ENCODE measurements at places on chromosomes 11 and 22.

GRCh38 chr11:8333811-8334401 lies 70.2 kb upstream of the LMO1 start:
- no peak for DNase-seq

GRCh38 chr11:132464003-132464342 lies 1068.3 kb downstream of the OPCML start:
- DNase-seq: no peak

DNA sequence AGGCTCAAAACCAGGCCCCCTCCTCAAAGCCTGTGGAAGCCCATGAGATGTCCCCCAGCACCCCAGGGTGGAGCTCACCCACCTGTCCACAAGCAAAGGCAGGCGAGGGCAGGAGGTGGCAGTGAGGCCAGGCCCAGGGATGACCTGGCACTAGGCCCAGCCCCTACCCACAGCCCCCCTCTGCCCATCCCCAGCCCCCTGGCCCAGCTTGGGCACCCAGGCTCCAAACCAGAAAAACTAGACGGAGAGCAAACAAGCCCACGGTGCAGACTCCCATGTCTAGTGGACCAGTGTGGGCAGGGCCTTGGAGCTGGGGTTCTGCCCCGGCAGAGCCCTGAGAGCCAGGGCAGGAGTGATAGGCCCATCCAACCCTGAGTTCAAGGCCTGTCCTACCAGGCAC lies 16.9 kb upstream of the TBX1 start:
- no peak for DNase-seq

DNA sequence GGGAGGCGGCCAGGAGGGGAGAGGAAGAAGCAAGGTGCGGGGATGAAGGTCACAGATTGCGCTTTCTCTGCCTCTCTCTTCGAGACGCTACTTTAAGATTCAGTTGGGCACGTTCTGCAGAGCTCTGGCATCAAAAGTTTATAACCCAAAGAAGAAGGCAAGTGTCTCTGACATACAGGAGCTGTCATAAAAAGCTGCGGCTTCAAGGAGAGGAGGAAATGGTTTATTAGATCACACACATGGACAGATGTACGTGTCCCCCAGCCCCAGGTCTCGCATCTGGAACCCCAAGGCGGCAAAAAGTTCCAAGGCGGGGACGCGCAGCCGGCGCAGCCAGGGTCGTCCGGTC lies 589.0 kb downstream of the OPCML start:
- no peak for DNase-seq

DNA sequence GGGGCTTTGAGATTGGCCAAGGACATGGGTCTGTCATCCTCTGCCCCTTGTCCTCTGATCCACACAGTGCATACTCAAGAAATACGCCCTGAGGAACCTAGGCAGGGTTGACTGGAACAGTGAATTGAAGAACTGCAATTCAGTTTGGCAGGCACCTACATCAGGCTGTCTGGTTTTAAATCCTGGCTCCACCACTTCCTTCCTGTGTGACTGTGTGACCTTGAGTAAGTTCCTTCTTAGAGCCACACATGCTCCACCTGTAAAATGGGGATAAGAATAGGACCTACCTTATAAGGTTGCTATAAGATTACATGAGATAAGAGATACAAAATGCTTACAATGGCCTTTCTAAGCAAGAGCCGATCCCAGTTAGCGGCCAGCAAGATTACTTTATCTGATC lies 15.8 kb upstream of the TCF20 start:
- DNase-seq: no peak

DNA sequence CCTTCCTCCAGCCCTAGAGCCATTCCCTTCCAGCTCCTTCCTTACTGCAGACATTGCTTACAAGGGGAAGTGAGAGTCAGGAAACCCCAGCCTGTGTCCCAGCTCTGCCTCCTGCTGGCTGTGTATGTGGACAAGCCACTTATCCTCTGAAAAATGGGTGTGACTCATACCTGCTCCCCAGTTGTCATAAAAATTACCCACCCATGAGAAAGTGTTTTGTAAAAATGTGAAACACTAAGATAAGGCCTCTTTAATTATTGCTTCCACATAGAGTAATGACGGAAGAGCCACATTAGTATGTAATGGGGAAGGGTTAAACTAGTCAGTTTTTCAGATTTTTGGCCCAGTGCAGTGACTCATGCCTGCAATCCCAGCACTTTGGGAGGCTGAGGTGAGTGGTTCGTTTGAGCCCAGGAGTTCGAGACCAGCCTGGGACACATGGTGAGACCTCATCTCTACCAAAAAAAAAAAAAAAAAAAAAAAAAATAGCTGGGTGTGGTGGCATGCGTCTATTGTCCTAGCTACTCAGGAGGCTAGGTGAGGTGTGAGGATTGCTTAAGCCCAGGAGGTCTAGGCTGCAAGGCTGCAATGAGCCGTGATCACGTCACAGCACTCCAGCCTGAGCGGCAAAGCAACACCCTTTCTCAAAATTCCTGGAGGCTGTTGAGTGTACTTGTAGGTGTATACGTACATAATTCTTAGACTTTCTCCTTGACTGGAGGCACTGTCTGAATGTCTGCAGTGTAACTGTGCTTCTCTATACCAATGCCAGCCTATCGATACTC lies 84.9 kb downstream of the CTTN start:
- DNase-seq: no peak

DNA sequence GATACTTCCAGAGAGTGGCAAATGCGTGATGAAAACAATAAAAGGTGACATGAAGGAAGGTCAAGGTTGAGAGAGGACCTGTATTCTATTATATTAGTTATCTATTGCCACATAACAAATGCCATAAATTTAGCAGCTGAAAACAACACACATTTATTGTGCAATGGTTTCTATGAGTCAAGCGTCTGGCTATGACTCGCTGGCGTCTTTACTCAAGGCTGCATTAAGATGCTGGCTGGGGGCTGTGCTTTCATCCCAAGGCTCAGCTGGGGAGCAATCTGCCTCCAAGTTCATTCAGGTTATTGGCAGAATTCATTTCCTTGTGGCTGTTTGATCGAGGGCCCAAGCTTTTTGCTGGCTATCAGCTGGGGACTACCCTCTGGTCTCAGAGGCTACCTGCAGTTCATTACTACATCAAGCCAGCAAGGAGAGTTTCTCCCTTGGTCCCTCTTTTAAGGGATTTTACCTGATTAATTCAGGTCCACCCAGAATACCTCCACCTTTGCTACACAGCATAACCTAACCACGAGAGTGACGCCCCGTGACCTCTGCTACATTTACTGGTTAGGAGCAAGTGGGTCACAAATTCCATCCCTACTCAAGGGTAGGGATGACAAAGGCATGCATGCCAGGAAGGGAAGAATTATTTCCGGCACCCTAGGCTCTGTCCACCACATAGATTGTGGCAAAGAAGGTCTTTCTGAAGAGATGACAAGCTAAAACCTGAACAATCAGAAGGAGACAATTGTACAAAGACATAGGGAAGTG lies 549.1 kb downstream of the MN1 start:
- DNase-seq: no peak

DNA sequence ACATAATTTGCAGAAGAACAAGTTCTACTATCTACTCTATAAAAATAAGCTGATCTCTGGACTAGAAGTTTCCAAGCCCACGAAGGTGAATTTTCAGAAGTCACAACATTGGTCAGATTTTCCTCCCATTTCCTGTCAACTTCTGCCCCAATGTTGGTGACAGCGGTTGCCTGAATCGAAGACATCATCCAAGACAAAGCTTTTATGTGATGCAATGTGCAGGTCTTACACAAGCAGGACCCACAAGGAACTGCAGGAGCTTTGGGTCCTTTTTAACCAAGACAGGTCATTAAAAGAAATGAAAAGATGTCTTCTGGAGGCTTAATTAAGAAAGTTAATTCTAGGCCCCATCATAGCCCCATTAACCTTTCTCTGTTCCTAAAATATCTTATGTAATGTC lies 125.6 kb upstream of the BLID start:
- DNase-seq: no peak

- DNase-seq: no peak
Observed at GRCh38 chr11:120908461-120909181, 115.3 kb upstream of the TBCEL start.

DNA sequence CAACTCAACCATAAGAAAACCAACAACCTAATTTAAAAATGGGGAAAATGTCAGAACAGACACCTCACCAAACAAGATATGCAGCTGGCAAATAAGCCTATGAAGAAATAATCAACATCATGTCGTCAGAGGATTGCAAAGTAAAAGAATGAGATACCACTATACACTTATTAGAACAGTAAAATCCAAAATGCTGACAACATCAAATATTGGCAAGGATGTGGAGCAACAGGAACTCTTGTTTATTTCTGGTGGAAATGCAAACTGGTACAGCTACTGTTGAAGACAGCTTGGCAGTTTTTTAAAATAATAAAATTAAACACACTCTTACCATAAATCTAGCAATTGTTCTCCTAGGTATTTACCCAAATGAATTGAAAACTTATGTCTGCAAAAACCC lies 140.7 kb upstream of the B3GAT1 start:
- no peak for DNase-seq

GRCh38 chr22:28029201-28029948 lies 110.3 kb upstream of the PITPNB start:
- peak; percentile 17 for DNase-seq

GRCh38 chr11:98979205-98979604 lies 41.5 kb upstream of the CNTN5 start:
- no peak for DNase-seq

- DNase-seq: no peak
Observed at GRCh38 chr11:100543386-100543785, 143.7 kb upstream of the ARHGAP42 start.

DNA sequence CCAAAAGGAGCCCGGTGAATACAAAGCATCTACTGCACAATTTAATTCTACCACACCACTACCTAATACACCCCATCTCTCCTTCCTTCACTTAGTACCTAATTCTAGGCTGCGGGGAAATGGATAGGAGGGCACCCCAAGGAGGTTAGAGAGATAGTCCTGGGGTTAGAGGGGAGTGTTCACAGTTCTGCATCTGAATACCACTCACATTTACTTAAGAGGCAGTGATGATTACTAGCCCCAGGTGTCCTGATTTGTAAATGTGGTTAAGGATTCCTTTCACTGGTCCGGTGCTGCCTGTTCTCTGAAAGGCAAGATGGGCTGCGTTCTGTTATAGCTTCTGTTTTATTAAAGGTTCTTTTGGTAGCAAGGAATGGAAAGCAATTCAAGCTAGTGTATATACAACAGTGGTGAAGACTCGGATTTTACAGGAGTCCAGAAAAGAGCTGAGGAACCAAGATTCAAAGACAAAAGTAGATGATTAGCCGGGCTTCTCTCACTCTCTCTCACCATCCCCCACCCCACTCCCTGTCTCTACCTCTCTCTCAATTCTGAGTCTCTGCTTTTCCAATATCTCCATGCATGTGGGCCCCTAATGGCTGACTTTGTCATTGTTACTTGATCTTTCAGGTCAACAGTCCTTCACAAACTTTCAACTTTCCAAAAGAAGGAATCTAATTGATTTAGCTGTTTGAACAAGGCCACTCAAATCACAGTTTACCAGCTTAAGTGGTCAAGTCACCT lies 8.7 kb upstream of the KCNA4 start:
- no peak for DNase-seq

DNA sequence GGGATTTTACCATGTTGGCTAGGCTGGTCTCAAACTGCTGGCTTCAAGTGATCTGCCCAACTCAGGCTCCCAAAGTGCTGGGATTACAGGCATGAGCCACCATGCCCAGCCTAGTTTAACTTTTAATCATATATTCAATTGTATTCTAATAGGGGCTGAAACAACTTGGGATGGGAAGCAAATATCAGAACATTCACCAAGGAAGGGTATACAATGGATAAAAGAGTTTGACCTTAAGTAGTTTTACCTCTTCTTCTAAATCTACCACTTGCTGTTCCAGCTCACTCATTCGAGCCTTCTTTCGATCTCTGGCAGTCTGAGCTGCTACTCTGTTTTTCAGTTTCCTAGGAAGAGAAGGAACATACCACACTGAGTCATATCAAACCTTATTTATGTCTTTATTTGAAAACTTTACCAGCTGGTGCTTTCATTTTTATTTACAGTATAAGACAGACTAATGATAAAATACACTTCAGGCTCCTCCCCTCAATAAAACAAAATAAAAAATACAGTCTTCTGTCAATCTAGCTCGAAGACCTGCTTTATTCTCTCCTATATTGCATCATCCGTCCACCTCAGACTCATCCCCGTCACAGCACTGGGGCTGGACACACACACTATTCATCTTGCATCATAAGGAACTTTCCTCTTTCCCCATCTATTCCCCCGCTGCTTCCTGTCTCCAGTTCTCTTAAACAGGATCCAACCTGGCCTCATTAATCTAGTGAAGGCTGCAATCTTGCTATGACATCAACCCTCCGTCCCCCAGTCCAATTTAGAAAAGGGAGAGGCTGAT lies 1.4 kb downstream of the XBP1 start:
- peak; percentile 40 for DNase-seq

- DNase-seq: no peak
Observed at GRCh38 chr11:133443206-133443747, 89.0 kb downstream of the OPCML start.

DNA sequence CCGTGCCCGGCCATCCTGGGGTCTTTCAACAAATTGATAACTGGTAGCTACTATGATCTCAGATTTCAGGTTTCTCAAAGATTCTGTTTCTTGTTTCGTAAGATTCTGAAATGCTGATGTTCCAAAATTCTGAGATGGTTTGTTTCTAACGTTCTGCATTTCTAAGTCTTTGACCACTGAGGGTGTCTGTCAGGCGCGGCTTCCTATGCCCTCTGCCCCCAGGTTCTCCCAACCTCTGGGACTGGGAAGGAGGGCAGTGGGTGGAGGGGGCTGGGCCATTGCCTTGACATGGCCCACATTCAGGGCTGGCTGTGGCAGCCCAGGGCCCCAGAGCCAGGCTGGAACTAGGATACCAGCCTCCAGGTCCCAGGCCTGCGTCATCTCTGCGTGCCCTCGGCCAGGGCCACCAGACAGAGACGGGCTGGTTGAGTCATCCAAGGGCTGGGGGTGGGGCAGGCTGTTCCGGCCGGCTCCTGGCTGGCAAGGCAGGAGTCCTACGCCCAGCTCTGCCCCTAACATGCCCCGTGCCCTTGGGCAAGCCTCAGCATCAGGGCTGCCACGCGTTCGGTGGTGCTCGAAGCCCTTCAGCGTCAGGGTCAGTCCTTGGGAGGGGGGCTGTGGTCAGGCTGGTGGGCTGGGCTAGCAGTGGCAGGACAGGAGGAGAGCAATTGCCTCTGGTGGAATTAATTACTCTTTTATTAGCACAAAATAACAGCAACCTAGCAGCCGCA lies 5.2 kb downstream of the TMEM134 start:
- DNase-seq: no peak

DNA sequence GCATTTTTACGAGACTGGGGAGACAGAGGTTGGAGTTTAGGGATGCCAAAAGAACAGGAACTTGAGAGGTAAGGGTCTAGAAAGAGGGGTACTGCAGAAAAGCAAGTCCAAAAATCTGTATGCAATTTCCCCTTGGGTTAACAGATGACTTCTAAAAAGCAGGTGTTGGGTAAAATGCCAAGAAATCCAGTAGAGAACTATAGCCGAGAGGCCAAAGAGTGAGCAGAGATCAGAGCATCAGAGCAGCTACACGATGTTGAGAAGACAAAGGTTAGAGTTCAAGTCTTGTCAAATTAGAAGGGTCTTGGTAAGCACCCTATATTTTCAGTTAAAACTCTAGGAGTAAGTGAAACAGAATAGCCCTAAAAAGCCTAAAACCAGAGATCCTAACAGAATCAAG lies 145.2 kb downstream of the FCHSD2 start:
- no peak for DNase-seq

- DNase-seq: no peak
Observed at GRCh38 chr11:70158757-70159389, 44.2 kb upstream of the FADD start.

All from stimulated activated CD8-positive, alpha-beta memory T cell treated with anti-CD3 and anti-CD28 coated beads, Interleukin-4, amount 100 ng/mL, for 48 hours (primary cell).